ENCODE measurements at places on chromosomes 1 and 21. TPM values are rescaled to one million over a fixed set of nuclear protein-coding genes. Genes with fewer than 3 reads are reported as not detected.

Gene TMEM82
- 26.3 TPM for polyA plus RNA-seq

Gene HFM1
- polyA plus RNA-seq, result 0.01 TPM

Gene TMPRSS3
- not detected for polyA plus RNA-seq

Gene MFSD2A
- polyA plus RNA-seq, result 84.3 TPM

Gene OR2AJ1
- not detected for polyA plus RNA-seq

GRCh38 chr21:30447056-30447455 lies 7.0 kb downstream of the KRTAP15-1 start:
- no peak for DNase-seq
- H3K27me3 ChIP-seq, result no peaks in the 10 kb centered on the region
- H3K4me1 ChIP-seq, result no peaks in the 10 kb centered on the region
- H3K4me3 ChIP-seq, result no peak overlapping the region

DNA sequence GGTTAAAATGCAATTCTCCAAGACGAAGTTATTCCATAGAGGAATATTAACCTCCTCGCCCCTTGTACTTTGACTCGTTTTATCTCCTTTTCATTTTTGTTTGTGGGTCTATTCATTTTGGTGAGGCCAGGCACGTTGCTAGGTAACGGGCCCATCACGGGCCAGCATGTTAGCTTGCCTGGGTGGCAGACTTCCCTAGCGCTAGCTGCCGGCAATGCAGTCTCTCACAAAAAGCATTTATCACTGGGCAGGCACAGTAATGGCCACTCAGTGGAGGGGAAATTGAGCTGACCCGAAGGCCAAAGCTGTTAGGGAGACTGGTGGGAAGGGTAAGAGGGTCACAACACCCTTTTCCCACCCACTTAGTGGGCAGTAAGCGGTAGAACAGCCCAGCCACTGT lies 234.4 kb upstream of the FOXD3 start:
- DNase-seq, result no peak
- no peaks in the 10 kb centered on the region for H3K4me1 ChIP-seq
- no peak overlapping the region for H3K4me3 ChIP-seq
- H3K27ac ChIP-seq, result no peak overlapping the region
- no peaks in the 10 kb centered on the region for H3K27me3 ChIP-seq

GRCh38 chr21:28337315-28337714 lies 655.4 kb downstream of the LTN1 start:
- no peaks in the 10 kb centered on the region for H3K27me3 ChIP-seq
- peak overlapping the region; percentile 27 for H3K27ac ChIP-seq
- no peak overlapping the region for H3K4me3 ChIP-seq
- peaks cover 2% of the 10 kb centered on the region for H3K4me1 ChIP-seq

DNA sequence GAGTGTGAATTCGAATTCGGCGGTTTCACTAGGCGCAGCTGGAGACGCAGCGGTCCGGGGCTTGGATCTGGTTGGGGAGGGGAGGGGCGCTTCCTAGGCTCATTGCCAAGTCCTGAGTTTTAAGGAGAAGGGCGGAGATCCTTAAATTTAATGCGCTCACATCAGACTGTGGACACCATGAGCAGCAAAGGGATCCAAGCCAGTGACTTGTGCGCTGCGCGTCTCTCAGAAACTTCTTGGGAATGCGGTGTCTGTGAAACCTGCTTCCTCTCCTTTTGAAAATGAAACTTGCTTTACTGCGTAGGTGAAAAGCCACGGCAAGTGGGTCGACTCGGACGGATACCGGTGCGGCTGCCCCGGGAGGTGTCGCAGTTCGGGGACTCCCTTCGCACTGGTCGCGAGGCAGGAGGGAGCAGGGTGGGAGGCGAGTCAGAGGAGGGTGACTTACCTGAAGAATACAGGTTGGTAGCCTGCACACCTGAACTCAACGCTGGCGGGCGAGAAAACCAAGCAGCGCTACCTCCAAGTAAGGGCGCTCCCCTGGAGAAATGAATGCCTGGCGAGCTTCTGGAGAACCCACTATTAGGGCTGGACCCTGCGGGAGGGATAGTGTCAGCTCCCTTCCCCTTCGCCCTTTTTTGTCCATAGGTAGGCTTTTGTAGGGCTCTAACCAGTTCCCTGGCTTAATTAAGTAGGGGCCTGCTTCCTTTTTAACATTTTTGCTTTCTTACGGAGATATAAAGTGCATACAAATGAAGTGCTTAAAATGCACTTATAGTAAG lies 992 bp downstream of the TENT5C start:
- peaks cover 19% of the 10 kb centered on the region for H3K4me1 ChIP-seq
- peak overlapping the region; percentile 89 for H3K27ac ChIP-seq
- peak overlapping the region; percentile 90 for H3K4me3 ChIP-seq
- no peaks in the 10 kb centered on the region for H3K36me3 ChIP-seq

DNA sequence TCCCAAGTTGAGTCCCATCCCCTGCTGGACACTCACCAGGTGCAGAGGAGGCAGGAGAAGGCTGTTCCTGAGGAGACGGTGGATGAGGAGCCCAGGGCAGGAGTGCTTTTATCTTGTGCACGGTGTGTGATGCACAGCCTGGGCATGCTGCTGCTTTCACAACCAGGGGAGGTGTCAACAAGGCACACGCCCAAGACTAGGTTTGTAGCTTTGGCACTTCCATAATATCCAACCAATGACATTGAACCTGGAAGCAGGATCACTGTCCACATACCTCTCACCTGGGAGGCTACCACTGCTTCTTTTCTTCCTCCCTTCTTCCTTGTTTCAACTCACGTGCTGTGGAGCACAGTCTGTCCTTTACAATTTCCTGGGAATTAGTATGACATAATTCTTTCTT lies at the start of gene LCE3D:
Gene LCE3D (minus strand): TSS at position 84 of the 400 bp plus-strand sequence. CDS start 580 bp downstream, outside the sequence.
- H3K4me1 ChIP-seq, result no peaks in the 10 kb centered on the region
- H3K27ac ChIP-seq, result no peak within 1 kb of the TSS
- H3K36me3 ChIP-seq, result no peaks in the 10 kb centered on the region
- no peak for DNase-seq
- H3K27me3 ChIP-seq, result no peaks in the 10 kb centered on the region
- no peak within 1 kb of the TSS for H3K4me3 ChIP-seq

DNA sequence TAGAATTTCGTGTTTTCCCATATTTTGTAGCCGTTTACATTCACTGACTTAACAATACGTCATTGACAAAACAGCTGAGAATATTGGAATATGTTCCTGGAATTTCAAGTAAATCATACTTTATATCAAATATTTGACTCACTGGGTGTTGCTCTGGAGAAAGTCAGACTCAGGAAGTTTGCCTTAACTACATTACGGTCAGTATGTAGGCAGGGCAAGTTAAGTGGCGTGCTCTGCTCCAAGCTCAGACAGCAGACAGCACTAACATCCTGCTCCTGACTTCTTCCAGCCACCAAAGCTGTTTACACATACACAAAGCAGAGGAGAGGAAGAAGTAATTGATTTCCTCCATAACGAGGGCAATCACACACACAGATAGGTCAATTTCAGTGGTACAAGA lies 414.6 kb downstream of the LRRIQ3 start:
- H3K4me1 ChIP-seq, result no peaks in the 10 kb centered on the region
- H3K27me3 ChIP-seq, result no peaks in the 10 kb centered on the region
- H3K4me3 ChIP-seq, result no peak overlapping the region
- no peak for DNase-seq
- no peak overlapping the region for H3K27ac ChIP-seq

GRCh38 chr1:216306830-216307229 lies 116.4 kb downstream of the USH2A start:
- no peak overlapping the region for H3K27ac ChIP-seq

DNA sequence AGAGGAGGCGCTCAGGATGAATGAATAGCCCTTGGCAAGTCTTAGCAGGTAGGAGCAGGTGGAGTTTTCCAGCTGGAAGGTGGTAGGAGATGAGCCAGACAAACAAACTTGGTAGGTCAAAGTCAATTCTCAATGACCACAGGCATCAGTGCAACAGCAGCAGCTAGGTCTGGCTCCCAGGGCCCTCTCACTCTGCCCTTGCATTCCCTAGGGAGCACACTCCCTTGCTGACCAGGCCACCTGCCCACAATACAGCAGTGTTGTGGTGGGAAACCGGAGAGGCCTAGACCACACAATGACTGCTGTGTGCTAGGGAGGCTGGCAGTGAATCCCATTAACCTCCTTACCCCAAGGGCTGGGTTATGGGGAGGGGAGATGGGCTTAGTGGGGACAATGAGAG lies 13.0 kb upstream of the PAQR6 start:
- no peaks in the 10 kb centered on the region for H3K27me3 ChIP-seq
- H3K27ac ChIP-seq, result no peak overlapping the region
- peaks cover 79% of the 10 kb centered on the region for H3K36me3 ChIP-seq

GRCh38 chr1:113928187-113928930 lies 765 bp upstream of the HIPK1 start:
- H3K27me3 ChIP-seq, result no peaks in the 10 kb centered on the region
- H3K27ac ChIP-seq, result peak overlapping the region; percentile 94
- DNase-seq, result no peak
- H3K4me1 ChIP-seq, result peaks cover 27% of the 10 kb centered on the region
- H3K36me3 ChIP-seq, result no peaks in the 10 kb centered on the region

GRCh38 chr21:15281714-15282113 lies 216.9 kb upstream of the NRIP1 start:
- no peak overlapping the region for H3K4me3 ChIP-seq
- no peak overlapping the region for H3K27ac ChIP-seq
- no peaks in the 10 kb centered on the region for H3K4me1 ChIP-seq
- H3K36me3 ChIP-seq, result no peaks in the 10 kb centered on the region

DNA sequence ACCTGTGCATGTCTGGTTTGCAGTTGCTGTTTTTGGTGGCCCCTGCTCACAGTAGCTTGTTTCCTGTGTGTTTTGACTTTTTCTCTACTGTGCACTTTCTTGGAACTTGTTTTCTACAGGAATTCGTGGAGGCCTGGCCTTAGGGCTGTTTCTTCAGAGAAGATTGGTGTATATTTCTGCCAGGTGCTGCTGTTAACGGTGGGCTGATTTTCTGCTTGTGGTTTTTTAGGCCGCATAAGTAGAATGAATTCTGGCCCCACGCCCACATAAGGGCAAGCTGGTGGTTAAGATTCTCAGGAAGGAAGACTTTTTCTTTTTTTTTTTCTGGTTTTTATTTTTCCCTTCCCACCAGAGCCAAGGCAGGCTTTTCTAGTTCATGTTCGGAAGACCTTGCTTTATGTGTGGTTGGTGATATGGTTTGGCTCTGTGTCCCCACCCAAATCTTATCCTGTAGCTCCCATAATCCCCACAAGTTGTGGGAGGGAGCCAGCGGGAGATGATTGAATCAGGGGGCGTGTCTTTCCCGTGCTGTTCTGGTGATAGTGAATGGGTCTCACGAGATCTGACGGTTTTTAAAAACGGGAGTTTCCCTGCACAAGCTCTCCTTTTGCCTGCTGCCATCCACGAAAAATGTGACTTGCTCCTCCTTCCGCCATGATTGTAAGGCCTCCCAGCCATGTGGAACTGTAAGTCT lies 71.5 kb upstream of the DISP3 start:
- no peak overlapping the region for H3K4me3 ChIP-seq
- no peaks in the 10 kb centered on the region for H3K27me3 ChIP-seq
- H3K36me3 ChIP-seq, result no peaks in the 10 kb centered on the region
- H3K4me1 ChIP-seq, result no peaks in the 10 kb centered on the region
- DNase-seq, result no peak
